ENCODE measurements at places on chromosomes 3 and 15. TPM values are rescaled to one million over a fixed set of nuclear protein-coding genes. Genes with fewer than 3 reads are reported as not detected.

TRANK1 gene
- total RNA-seq, result 12.7 TPM

- H3K27ac ChIP-seq, result peak overlapping the region; percentile 33
- DNase-seq, result no peak
- no peaks in the 10 kb centered on the region for H3K4me1 ChIP-seq
- no peak overlapping the region for H3K4me3 ChIP-seq
- no peaks in the 10 kb centered on the region for H3K36me3 ChIP-seq
These were observed 85.4 kb upstream of the ABHD2 start for GRCh38 chr15:89002830-89003229.

WDR93 gene
- total RNA-seq, result not detected

ZIC4 gene
- not detected for total RNA-seq

- peak; percentile 49 for DNase-seq
- H3K36me3 ChIP-seq, result no peaks in the 10 kb centered on the region
- peak overlapping the region; percentile 56 for H3K27ac ChIP-seq
- peaks cover 67% of the 10 kb centered on the region for H3K4me1 ChIP-seq
- no peaks in the 10 kb centered on the region for H3K27me3 ChIP-seq
These were observed 2.0 kb downstream of the LYSMD2 start for GRCh38 chr15:51735228-51736010.

ANKRD34C gene
- not detected for total RNA-seq

GRCh38 chr3:37991823-37992222, 1.2 kb downstream of the VILL start:
- no peak overlapping the region for H3K27ac ChIP-seq
- H3K27me3 ChIP-seq, result no peaks in the 10 kb centered on the region
- H3K4me3 ChIP-seq, result no peak overlapping the region
- no peaks in the 10 kb centered on the region for H3K36me3 ChIP-seq

DNA sequence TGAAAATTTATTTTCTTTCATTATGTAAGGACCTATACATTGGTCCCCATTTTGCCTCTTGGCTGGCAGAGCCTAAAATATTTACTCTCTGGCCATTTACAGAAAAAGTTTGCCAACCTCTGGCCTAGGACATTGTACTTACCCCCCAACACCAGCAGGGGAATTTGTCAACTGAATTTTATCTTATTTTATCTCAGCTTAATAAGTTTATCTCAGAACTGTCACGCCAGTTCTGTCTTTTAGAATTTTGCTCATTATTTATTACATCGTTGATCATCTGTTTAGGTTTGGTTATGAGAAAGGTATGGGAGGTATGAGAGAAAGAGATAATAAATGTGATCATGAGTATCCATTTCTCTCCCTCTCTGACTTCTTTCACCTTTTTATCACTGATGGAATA, 38.3 kb downstream of the CHD2 start:
- no peak overlapping the region for H3K27ac ChIP-seq
- peaks cover 87% of the 10 kb centered on the region for H3K36me3 ChIP-seq
- peaks cover 25% of the 10 kb centered on the region for H3K4me1 ChIP-seq
- H3K27me3 ChIP-seq, result no peaks in the 10 kb centered on the region
- H3K4me3 ChIP-seq, result no peak overlapping the region

Data from CD8-positive, alpha-beta memory T cell (primary cell).